ENCODE measurements at places on chromosomes 2 and 18.

GRCh38 chr18:47975701-47976100 lies 45.2 kb upstream of the SMAD2 start:
- no peak for DNase-seq

DNA sequence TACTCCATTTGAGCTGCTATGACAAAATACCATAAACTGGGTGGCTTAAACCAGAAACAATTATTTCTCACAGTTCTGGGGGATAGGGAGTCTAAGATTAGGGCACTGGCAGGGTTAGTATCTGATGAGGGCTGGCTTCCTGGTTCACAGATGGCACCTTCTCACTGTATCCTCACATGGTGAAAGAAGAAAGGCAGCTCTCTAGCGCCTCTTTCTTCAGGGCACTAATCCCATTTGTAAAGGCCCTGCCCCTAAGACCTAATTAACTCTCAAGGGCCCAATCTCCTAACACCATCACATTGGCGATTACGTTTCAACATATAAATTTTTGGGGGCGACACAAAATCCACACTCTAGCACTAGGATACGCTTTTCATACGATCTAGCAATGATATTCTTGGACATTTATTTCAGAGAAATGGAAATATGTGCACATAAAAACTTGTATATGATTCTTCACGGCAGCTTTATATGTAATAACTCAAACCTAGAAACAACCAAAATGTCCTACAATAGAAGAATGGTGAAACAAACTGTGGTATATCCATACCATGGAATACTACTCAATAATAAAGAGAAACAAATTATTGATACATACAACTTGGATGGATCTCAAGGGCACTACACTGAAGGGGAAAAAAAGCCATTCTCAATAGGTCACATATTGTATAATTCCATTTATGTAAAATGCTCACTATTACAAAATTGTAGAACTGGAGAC lies 111.0 kb downstream of the BCL2L11 start:
- DNase-seq: no peak

DNA sequence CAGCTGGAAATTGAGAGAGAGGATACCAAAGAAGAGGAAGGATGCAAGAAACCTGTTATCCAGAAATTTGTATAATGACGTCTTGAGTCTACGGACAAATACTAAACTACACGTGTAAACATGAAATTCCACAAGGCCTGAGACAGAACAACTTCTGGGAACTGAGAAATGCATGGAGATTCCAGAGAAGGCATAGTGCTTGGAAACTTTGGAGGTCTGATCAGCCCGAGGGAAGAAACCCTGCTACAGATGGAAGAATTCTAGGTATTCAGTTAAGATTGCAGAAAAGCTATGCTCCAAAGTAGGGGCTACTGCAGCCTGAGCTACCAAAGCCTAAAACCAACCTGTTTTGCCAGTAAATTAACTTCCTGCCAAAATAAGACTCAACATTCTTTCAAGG lies 120.4 kb downstream of the PDCL3 start:
- no peak for DNase-seq

DNA sequence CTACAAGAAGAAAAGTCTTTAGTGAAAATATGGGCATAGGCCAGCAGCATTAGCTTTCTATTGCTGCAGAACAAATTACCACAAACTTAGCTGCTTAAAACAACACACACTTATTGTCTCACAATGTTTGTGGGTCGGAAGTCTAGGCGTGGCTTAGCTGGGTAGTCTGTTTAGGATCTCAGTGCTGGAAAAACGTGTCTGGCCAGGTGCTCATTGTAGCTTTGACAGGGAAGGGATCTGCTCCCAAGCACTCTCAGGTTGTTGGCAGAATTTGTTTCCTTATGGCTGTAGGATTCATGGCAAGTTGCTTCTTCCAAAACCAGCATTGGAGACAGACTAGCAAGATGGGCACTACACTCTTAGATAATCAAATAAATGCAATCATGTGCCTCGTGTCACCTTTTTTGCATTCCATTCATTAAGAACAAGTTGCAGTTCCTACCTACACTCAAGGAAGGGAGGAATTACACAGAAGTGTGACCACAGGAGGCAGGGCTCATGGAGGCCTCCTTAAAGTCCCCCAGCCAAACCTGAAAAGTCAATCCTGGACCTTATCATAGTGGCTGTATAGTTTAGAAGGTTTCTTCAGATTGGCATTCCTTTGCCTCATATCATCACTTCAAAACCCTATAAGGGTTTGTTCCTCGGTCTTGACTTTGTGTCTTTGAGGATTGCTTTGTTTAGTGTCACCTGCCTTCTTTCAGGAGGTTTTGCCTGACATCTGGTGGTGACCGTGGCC lies 17.3 kb downstream of the MRPL30 start:
- no peak for DNase-seq

DNA sequence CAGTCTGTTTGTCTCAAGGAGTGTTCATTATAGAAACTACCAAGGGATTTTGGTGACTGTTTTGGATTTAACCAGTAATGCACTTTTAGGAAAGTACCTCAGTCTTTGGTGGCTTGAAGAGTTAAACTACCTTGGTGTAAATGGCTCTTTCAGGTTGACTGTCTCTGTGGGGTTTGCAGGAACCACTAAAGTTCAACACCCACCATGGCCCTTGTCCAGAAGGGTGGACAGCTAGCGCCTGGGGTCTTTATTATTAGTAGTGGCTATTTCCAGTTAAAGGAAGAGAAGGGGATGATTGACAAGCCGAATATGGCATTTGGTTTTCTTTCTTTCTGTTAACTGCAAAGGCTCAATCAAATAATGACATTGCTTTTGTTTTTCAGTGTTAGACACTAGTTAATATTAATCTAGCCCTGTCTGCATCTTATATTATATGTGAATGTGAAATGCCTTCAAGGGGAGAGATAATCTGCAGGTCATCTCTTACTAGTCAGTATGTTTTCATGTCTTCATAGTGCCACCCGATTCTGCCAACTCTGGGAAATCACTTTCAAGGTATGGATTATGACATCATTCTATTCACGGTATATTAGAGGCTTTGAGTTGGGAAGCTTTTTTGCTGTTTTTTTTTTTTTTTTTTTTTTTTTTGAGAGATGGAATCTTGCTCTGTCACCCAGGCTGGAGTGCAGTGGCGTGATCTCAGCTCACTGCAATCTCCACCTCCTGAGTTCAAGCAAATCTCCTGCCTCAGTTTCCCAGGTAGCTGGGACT lies 56.4 kb downstream of the MAP4K4 start:
- no peak for DNase-seq

DNA sequence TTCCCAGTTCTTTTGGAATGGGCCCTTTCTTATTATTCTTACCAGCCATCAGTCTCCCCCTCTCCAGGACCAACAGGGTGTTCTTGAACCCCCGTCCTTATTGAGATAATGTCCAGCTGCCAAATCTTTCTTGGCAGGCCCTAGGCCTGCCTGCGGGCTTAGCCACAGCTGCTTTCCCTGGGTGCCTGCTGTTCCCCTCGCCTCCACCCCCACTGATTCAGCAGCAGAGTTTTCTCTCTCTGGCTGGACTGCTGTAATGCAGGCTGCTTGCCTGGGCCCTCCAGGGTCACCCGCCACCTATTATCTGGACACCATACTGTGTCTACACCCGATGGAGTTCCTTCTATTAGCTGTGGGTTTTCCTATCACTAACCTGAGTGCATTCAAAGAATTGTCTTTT lies 395.4 kb upstream of the ATP5MC3 start:
- DNase-seq: no peak

DNA sequence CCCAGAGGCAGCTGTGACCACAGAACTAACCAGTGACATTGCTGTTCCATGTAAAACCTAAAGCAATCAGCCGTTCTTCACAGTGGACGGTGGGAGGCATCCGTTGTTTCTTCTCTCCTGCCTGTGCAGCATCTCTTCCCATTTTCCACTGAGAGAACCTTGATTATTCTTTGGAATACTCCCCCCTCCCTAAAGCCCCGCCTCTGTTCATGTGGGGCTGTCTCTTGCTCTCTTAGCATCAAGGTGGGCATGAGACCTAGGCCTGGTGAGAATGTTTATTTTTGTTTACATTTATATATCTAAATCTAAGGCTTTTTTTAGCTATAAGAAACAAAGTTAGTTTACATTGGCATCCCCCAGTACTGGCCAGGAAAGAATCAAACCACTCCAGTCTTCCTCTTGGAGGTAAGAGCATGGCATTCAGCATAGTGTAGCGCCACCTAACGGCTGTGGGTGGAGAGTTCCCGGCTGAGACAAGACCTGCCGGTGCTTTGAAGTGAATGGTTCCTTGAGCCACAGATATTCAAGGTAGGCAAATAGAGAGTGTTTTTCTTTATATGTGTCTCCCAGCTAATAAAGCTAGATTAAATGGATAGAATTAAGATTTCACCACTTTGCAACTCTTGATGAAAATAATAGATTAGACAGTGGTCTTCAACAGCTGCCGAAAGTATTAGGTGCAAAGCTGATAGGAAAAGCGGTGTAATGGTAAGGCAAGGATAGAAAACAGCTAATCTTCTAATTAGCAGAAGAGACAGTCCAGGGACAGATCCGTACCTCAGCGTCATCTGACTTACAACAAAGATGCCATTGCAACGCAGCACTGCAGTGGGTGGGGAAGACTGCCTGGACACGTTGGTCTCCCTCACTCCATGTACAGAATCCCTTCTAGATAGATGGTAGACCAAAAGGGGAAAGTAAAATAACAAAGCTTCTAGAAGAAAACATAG lies 219.6 kb upstream of the RAB12 start:
- DNase-seq: no peak

DNA sequence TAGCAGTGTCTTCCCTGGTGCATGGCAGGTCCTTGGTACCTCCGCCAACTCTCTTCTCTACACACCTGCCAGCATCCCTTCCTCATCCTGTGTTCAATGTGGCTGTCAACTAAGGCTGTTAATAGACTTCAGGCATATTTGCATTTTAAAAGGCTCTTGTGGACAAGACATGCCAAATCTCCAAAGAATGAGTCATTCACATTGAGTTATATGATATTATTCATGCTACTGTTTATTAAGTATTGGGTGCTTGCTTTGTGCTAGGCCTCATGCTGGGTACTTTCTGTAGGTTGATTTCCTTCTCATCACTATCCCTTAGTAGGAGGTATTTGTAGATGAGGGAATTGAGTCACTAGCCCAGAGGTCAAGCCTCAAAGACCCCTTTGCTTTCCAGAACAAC lies 5.2 kb downstream of the MYO1B start:
- DNase-seq: no peak

GRCh38 chr2:197888321-197888720 lies 83.9 kb downstream of the PLCL1 start:
- DNase-seq: no peak

GRCh38 chr2:85911814-85912692 lies 23.3 kb upstream of the ST3GAL5 start:
- DNase-seq: no peak

- no peak for DNase-seq
These were observed 112.1 kb downstream of the GLI2 start for GRCh38 chr2:120847700-120848321.

GRCh38 chr18:40832362-40832761 lies 1122.7 kb upstream of the PIK3C3 start:
- DNase-seq: no peak

DNA sequence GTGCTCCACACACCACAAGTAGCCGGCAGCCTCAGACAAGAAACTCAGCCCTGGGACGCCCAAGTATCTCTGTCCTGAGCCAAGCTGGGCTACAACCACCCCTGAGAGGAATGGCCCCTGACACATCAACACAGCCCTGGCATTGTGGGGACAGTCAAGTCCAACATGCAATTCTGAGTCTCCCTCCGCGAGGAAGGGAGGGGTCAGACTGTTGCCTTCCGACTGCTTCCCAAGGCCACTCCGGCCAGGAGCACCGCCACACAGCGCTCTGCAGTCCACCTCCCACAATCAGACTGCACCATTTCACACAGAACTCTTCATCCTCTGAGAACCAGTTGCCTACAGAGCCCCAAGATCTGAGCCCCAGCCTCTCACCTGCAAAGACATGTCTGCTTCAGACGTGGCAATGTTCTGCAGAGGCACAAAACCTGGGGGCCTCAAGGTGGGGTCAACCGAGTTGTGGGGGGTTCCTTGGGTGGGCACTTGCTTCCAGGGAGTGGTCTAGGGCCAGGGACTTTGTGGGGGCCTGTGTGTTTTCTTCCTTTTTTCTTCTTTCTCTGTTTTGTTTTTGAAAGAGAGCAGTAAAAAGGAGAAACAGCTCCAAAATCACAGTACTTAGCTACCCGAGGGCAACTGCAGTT lies 76.7 kb upstream of the SALL3 start:
- DNase-seq: no peak

GRCh38 chr2:146879882-146880281 lies 964.9 kb upstream of the ACVR2A start:
- DNase-seq: no peak

GRCh38 chr2:32558492-32558891 lies 69.4 kb upstream of the TTC27 start:
- no peak for DNase-seq

- no peak for DNase-seq
These were observed 210.3 kb downstream of the VAPA start for GRCh38 chr18:10124071-10124470.

GRCh38 chr18:44685296-44685695 lies 4.6 kb downstream of the SETBP1 start:
- DNase-seq: no peak

DNA sequence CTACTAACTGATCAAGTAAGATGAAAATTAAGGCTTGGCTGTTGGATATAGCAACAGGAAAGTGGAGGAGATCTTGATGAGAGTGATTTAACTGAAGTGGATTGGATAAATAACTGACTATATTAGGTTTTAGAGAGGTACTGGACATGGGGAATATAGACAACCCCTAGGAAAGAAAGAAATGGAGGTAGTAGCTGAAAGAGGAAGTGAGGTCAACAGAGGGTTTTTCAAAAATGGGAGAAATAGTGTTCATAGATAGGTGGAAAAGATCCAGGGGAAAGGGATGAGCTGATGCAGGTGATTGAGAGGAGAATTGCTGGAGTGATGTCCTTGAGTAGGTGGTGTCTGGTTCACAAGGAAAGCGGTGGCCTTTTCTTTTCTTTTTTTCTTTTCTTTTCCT lies 69.9 kb upstream of the PSME4 start:
- no peak for DNase-seq

DNA sequence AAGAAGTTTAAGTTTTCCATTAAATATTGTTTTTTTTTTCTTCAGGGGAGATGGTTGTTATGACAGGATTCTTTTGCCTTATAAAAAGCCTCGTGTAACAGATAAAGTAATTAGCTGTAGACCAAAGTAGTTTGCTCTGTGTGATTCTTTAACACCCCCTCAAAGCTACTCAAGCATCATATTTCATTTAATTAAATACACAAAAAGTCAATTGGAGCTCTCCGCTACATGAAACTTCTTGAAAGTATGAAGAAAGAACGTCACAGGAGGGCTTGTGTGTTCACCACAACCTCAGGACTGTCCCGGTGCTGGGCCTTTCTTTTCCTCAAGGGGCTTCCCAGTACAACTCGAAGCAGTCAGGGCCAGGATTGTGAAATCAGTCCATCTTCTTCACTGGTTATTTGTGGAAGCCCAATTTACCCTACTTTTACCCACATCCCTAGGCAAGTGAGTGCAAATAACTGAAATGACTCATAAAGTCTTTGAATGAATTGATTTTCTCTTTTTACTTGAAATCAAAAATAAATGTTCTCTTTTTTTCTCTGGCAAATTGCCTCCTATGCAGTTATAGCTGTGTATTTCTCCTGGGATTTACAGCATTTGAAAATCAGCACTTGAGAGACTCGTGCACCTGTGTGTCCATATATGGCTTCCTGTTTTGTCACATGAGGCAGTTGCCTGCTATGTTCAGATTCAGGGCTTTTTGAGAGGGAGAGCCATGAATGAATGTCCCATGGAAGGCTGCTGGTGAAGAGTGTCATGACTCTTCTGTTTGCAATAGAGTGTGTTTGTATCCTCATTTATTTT lies 48.6 kb downstream of the LINC00305 start:
- DNase-seq: no peak

All from CD4-positive, alpha-beta T cell treated with Interleukin-15 for 4 hours (primary cell).